Esophagus squamous epithelium (tissue), 5 donors: ENCODE measurements at places on chromosomes 12 and 14.

GRCh38 chr12:52670961-52671360 is 9.2 kb downstream of the KRT1 start:
- no peak for DNase-seq

DNA sequence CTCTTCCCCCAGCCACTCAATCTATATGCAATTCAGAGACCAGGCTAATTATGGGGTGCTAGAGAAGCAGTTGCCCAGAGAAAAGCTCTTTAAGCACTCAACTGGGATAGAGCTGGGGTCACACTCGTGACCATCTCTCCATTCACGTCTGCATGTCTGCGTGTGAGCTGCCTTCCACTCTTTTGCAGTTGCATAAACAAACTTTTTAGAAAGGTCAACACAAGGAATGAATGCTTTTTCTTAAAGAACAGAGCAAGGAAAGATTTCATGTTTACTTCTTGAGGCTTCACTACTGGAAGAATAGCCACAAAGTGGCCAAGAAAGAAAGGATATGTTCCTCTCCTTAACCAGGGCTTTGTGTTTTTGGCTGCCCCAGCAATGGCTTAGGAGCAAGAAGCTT is 151.1 kb downstream of the SAMD4A start:
- DNase-seq = no peak

DNA sequence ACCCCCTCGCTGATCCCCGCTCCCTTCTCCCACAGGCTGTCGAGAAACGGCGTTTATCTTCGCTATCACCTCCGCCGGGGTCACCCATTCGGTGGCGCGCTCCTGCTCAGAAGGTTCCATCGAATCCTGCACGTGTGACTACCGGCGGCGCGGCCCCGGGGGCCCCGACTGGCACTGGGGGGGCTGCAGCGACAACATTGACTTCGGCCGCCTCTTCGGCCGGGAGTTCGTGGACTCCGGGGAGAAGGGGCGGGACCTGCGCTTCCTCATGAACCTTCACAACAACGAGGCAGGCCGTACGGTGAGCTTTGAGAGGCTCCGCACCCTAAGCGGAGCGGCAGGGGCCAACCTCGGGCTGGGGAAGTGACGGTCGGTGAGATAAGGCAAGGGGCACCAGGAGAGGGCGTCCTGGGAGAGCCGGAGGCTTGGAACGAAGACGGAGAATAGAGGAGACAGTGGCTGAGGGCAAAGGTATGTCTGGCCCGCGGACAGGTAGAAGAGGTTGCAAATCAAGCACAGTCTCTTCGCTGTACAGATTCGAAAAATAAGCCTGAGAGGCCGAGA is 2.3 kb downstream of the WNT1 start:
- DNase-seq = no peak

DNA sequence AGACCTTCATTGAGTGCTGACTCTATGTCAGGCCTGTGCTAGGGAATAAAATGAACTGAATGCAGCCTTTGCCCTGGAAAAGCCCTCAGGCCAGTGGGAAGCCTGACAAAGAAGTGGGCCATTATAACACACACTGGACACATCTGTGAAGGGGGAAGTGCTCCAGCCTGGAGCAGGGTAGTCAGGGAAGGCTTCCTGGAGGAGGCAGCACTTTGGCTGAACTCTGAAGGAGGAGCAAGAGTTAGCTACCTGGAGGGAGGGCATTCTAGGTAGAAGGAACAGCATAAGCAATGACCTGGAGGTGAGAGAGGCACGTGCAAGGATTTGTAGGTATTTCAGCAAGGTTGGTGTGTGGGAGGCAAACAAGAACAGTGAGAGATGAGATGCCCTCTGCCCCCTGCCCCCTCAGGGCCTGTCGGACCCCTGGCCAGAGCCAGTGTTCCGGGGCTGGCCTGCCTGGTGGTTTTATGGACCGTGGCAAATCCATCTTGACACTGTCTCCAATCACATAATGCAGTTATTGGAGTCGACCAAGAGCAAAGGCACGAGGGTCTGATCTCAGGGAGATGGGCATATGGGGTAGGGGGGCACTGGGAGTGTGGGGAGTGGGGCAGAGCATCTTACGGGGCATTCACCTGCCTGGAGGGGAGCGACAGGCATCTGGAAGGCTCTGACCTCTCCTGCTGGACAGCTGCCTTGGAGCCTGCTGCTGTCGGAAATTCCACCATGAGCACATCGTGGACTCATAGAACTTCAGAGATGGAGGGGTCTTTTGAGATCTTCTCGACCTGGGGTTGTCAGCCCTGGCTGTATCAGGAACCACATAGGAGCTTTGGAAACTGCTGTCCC is 2.7 kb upstream of the FAM222A start:
- DNase-seq = no peak

DNA sequence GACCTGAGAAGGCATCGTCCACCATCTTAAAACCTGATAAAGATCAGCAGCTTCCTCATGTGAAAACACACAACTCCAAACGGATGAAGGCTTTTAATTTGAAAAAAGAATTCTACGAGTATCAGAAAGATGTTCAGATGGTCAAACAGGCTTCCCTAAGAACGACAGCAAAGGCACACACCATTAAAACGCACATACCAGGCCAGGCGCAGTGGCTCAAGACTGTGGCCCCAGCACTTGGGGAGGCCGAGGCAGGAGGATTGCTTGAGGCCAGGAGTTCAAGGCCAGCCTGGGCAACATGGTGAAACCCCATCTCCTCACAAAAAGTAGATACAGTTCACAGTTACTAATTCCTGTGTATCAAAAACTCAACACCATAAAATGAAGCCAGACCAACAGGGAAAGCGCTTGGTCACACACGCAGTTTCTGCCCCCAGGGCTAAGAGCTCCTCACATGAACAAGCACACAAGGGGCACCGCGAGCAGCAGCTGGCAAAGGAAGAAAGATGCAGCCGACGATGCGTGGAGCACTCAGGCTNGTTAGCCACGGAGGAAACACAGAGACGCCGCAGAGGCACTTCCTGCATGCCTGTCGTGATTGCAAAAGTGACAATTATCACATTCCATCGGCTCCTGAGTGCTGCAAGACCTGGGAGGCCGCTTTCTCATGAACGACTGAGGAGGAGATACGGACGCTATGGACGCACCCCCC is 78.0 kb downstream of the NOC4L start:
- DNase-seq = no peak

- no peak for DNase-seq
Observed at GRCh38 chr12:121712190-121712460, 427 bp upstream of the TMEM120B start.

- DNase-seq = no peak
Observed at GRCh38 chr12:49565406-49566265, 2.3 kb downstream of the MCRS1 start.

GRCh38 chr12:69002969-69003368 is 70.0 kb upstream of the CPM start:
- DNase-seq = no peak

GRCh38 chr14:55074662-55075061 is 23.2 kb downstream of the MAPK1IP1L start:
- DNase-seq = no peak

DNA sequence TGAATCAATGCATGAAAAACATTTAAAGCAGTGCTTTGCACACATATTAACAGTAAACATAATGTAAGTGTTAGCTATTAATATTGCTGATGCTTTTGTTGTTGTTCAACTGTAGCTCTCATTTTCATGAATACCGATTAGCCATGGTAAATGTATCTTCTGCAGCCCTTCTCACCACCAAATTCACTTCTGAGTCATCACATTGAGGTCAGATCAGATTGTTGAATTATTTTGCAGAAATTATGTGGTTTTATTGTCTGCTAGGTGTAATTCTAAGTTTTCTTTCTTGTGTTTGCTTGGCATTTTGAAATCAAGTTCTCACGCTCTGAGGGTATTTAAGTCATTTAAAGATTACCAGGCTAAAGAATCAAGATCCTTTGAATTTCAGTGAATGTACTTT is 74.6 kb downstream of the AKAP6 start:
- no peak for DNase-seq

GRCh38 chr12:2845280-2845679 is 10.4 kb upstream of the NRIP2 start:
- no peak for DNase-seq

DNA sequence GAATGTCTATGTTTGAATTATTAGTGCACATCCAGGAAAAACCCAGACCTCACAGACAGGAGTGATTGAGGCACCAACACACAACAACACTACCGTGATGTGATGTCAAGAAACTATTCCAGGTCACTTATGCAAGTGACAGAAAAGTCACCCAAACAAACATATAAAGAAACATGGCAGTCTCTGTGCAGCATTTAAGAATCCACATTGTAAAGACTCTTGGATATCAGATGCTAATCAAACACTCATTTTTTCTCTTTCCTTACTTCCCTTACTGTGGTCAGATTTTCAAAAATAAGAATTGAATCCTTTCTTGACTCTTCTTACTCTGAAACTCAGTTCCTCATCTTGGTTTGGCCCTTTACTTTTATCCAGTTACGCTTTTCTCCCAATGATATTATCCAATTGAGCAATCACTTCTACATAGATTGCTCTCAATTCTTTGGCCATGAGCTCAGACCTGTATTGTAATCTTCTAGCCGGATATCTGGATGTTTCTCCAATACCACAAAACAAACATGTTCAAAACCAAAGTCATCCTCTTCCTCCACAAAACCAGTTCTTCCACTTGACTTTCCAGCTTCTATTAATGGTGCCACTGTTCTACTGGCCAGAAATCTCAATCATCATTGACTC is 115.4 kb downstream of the DUSP6 start:
- no peak for DNase-seq

GRCh38 chr12:118783703-118784102 is 197.6 kb upstream of the SRRM4 start:
- no peak for DNase-seq

GRCh38 chr14:21163871-21164291 is 8.0 kb upstream of the OR5AU1 start:
- no peak for DNase-seq

- DNase-seq = no peak
Observed at GRCh38 chr14:91228112-91229004, 16.1 kb downstream of the GPR68 start.

DNA sequence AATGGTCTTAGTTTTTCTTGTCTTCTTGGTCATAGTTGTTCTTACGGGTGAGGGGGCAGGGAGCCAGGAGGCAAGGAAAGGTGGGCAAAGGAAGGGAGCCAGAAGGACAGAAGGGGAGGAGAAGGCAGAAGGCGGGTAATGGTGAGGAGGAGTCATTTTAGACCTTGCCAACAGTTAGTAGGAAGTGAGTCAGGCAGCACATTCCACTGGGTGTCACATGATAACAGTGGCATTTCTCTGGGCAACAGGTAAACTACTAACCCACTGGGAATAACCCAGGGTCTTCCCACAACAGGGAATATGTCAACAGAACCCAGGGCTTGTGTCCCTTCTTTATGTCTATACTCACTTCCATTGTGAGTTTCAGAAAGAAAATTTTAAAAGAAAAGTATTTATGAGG is 127.6 kb downstream of the SLC8A3 start:
- no peak for DNase-seq
